ENCODE measurements at places on chromosomes 4 and X.

- no peak for DNase-seq
Measured at GRCh38 chr4:141328560-141329173, 108.0 kb downstream of the ZNF330 start.

GRCh38 chr4:14874990-14875389, 127.3 kb upstream of the CPEB2 start:
- DNase-seq, result no peak

GRCh38 chrX:23844502-23845138, 61.6 kb downstream of the SAT1 start:
- no peak for DNase-seq

- DNase-seq, result no peak
Measured at GRCh38 chr4:56863441-56864139, 42.1 kb upstream of the SPINK2 start.

DNA sequence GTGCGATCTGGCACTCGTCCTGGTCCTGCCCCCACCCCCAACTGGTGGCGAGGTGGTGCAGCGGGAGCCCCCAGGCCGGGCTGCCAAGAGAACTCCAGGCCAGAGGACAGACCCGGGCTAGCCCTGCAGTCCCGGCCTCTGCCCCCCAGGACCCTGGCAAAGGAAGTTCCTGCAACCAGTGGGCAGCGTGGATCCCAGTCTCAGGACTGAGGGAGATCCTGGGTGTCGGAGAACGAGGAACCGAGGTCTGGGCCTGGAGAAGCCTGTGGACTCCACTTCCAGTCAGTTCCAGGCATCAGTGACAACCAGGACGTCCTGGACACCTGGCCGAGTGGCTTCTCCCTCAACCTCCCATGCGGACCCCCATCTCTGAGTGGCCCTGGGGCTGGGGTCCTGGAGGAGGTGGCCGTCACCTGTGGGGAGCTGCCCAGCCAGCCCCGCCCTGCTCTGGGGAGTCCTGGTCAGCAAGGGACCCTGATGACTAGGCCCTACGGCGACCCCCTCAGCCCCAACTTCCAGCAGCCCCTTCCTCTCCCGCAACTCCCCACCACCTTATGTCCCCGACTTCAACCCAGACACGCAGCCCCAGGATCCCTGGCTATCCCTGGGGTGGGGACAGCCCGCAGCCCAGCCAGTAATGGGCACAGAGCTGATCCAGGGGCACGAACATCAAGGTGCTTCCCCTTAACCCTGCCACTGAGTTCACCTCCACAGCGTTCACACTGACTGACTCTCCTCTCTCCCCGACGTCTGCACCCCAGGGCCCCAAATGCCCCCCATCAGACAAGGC, 53.7 kb upstream of the NKX1-1 start:
- no peak for DNase-seq

DNA sequence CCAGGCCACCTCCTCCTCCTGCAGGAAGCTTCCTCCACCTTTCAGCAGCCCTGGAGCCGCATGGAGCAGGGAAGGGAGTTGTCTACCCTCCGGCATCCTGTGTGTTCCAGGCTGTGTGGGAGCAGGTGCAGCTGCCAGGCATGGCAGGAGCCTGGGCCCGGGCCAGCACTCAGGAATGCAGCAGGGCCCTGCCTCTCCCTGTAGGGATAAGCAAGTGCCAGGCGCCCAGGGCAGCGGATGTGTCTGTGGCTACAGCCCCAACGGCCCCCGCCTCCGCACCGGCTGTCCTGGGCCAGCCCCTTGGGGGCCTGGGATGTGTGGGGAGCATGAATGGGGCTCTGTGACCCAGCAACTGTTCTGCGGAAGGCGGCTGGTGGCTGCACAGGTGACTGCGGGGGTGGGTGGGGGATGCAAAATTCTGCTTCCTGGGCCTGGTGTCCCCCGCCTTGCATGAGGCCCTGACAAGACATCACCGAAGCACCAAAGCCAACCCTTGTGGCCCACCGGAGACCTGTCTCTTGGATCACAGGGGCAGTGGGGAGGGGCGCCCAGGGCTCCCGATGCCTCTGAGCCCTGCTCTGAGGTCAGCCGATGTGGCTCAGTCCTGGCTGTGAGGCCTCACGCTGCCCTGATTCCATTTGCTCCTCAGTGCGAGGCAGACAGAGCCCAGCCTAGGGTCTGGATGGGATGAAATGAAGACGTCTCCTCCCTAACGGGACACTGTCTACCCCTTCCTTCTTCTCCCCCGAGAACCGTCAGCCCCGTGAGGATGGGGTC, 1.4 kb upstream of the DOK7 start:
- no peak for DNase-seq

DNA sequence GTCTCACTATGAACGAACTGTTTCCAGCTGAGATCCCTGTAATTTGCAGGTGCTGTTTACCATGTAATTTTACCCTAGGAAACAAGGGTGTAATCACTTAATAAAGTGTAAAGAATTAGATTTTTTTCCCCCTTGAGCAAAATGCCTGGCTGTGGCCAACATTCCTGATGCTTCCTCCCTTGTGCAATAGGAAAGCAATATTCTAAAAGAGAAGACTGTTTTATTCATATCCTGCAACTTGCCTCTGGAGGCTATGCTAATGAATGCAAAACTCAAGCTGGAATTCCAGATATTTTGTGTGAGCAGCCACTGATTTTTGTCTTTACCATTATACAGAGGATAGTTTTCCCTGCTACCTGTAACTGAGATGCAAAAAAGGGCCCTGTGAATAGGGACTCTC, 98.0 kb downstream of the AWAT2 start:
- no peak for DNase-seq
